ENCODE measurements at places on chromosomes 16 and 17.

GRCh38 chr16:85215478-85216118, 103.3 kb upstream of the CIBAR2 start:
- DNase-seq, result no peak

GRCh38 chr16:2967721-2968161, 1.4 kb upstream of the PAQR4 start:
- no peak for DNase-seq

DNA sequence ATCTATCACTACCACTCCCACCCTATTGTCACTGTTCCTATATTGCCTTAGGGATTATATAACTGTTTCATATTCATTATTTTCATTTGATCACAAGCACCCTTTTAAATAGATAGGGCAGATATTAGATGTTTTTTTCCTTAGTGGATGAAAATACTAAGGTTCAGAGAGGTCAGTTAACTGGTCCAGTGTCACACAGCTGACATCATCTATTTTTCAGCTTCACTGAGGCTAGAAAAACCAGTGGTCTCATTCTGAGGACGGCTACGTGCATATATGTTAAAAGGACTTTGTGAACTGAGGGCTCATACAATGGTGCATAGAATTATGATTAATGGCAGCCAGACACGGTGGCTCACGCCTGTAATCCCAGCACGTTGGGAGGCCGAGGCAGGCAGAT, 29.0 kb upstream of the RGS9 start:
- DNase-seq, result no peak

- peak; percentile 80 for DNase-seq
Observed at GRCh38 chr16:72850853-72851252, 197.1 kb downstream of the ZFHX3 start.

DNA sequence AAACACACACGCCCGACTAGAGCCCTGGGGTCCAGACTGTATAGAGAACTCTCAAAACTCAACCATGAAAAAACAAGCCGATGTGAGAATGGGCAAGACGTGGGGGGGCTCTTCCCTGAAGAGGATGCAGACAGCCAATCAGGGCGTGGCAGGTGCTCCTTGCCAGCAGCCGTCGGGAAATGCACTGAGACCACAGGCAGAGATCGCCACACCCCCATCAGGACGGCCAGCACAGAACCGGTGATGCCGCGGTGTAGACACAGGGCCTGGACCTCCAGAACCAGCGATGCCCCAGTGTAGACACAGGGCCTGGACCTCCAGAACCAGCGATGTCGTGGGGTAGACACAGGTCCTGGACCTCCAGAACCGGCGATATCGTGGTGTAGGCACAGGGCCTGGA, 169.2 kb downstream of the LAT start:
- no peak for DNase-seq

- DNase-seq, result no peak
Observed at GRCh38 chr17:37756051-37756450, 11.2 kb upstream of the HNF1B start.

GRCh38 chr17:34154961-34155730, 99.9 kb upstream of the CCL2 start:
- no peak for DNase-seq

DNA sequence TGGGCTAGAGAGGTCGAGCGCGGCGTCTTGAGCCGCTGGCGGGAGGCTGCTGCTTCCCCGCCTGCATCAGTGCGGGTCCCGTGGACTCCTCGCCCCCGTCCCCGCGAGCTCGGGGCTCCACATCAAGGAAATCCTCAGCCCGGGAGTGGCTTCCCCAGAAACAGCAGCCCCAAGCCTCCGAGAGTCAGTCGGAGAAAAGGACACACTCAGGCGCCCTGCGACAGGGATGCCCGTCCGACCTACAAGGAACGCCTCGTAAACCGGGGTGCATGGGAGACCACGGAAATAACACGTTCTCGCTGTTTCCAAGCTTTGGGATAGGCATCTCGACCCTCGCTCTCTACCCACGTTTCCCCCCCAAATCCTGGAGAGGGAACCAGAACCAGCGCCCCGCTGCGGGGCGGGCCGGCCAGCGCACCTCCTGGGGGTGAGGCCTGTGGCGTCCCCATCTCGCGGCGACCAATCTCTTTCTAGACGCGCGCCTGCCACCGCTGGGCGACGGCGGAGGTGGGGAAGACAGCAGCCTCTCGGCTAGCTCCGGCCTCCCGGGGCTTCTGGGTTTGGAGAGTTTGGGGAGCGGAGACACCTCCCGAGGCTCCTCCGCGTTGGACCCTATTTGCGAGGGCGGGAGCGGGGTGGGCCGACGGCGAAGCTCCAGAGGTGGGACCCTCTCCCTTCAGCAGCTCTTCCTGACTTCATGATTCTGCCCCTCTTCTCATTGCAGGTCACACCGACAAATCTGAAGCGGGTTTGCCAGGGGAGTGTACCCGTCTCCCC, 759 bp upstream of the TP53I13 start:
- DNase-seq, result peak; percentile 45

GRCh38 chr17:63841350-63842172, 924 bp downstream of the SMARCD2 start:
- peak; percentile 66 for DNase-seq

- DNase-seq, result no peak
Observed at GRCh38 chr17:66508896-66509844, 206.8 kb downstream of the PRKCA start.

Measured in umbilical cord (tissue), 2 donors.